ENCODE measurements at places on chromosomes 5 and 9. TPM values are rescaled to one million over a fixed set of nuclear protein-coding genes. Genes with fewer than 3 reads are reported as not detected.

The PCDHGA3 gene
- 0.26 TPM for total RNA-seq

The WDR5 gene
- 29.3 TPM for total RNA-seq

The PALM2AKAP2 gene
- total RNA-seq, result under 0.01 TPM

The ZFP2 gene
- 0.26 TPM for total RNA-seq

DNA sequence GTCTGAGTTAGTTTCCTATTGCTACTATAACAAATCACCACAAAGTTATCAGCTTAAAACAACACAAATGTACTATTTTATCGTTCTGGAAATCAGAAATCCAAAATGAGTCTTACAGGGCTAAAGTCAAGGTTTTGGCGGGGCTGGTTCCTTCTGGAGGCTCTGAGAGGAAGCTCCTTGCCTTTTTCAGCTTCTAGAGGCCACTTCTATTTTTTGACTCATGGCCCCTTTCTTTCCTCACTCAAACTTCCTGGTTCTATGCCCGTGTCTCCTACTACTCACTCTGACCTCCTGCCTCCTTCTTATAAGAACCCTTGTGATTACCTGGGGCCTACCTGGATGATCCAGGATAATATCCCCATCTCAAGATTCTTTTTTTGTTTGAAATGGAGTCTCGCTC, 48.2 kb downstream of the GABBR2 start:
- DNase-seq, result no peak

DNA sequence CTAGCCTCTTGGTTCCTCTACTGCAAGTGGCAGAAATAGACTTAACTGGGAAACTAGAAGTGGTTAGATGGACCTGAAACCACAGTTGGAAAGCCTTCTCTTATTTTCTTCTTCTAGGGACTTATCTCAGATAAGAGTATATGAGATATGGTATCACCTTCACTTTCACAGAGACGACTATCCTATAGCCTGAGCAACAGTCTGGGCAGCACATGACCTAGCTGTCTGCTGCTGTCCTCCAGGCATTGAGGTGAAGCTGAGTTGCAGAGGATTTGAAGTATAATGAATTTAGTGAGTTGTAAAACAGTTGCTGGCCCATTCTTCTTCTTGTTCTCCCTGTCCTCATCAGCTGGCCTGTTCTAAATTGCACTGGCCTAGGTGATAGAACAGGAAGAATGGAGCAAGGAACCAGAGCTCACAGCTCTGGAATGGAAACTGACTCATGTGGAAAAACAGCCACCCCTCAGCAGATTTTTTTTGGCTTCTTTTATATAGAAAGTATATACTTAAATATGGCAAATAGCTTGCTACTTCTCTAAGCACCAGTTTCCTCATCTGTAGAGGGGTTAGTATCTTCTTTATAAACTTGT, 27.8 kb downstream of the RECK start:
- DNase-seq, result no peak

GRCh38 chr5:126656401-126657007, 55.8 kb downstream of the PHAX start:
- DNase-seq, result peak; percentile 7

GRCh38 chr9:132244582-132245455, 83.0 kb downstream of the NTNG2 start:
- DNase-seq, result no peak

DNA sequence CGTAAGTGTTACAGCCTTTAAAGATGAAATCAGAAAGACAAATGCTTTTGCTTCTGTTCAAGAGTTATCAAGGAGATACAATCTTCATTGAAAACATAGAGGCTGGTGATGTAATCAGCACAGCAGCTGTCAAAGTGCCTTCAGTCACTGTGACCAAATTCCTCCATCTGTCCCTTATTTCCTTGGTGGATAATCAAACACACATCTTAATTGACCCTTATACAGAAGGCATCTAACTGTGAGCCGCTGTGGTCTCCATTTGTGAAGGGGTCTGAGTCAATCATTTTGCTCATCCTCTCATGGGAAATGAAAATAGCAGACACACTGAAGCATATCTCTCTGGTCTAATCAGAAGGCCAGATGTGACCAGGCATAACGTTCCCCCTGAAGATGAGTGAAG, 130.1 kb upstream of the TLR4 start:
- DNase-seq, result no peak

DNA sequence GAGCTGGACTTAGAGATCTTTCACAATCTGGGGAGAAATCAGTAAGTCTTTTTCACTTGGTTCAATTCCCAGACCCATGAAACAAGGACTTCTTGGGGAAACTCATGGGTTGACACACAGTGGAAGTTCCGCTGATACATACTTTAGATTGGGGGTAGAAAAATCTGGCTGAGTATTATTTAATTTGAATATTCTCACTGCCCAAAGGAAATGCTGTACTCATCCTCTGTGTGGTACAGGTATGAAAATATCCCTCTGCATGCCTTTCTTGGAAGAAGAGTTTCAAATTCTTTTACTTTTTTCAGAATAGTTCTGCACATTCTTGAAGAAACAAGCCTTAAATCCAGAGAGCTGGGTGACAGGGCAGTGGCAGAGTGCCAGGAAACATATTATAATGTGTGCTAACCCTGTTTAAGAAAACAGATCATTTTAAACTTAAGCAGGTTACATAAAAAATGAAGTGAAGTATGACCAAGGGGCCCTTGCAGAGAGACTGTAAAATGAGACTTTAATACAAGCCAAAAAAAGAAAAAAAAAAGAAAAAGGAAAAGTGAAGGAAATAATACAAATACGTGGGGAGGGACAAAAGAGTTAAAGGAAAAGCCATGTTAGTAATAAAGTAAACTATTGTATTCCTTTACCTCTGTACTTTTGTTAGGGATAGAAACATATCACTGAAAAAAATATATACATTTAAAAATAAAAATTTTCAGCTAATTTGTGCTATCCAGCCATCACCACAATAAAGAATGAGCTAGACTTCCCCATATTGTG, 173.4 kb upstream of the NR3C1 start:
- DNase-seq, result no peak

DNA sequence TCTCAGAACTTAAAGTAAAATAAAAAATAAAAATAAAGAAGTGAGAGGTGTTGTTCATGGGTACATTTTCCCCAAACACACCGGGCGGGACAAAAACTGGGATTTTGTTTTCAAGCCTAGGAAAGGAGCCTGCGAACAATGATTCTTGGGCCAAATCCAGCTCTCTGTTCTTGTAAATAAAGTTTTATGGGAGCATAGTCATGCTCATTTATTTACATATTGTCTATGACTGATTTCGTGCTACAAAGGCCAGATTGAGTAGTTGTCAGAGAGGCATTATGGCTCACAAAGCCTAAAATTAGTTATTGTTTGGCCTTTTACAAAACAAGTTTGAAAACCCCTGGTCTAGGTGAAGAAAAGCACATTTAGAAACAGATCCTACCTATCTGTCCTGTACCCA, 821.0 kb upstream of the GRAMD2B start:
- no peak for DNase-seq

DNA sequence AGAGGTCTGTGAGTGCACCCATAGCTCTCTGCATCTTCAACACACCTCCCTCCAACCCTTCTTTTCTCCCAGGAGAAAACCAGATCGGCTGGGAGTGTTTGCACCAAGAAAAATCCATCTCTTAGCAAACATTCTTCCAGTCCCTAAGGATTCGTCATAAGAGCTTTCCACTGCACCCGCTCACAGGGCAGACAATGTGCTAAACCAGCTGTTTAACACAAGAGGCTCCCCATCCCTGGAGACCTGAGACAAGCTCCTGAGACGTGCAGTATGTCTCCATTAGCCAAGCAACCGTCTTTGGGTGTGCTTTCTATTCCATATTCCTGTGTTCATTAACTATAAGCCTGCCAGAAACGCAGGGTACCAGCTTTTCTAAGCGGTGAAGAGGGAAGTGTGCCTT, 93.6 kb upstream of the ZNF462 start:
- DNase-seq, result no peak

GRCh38 chr9:89675058-89675742, 70.4 kb downstream of the GADD45G start:
- DNase-seq, result no peak

- DNase-seq, result no peak
Measured at GRCh38 chr9:12794101-12794799, 19.4 kb downstream of the LURAP1L start.

- DNase-seq, result no peak
Measured at GRCh38 chr5:77957931-77958521, 181.9 kb upstream of the TBCA start.

- DNase-seq, result peak; percentile 19
Measured at GRCh38 chr5:98468188-98468869, 305.1 kb upstream of the RGMB start.

GRCh38 chr5:126468091-126468490, 44.9 kb downstream of the GRAMD2B start:
- DNase-seq, result no peak

DNA sequence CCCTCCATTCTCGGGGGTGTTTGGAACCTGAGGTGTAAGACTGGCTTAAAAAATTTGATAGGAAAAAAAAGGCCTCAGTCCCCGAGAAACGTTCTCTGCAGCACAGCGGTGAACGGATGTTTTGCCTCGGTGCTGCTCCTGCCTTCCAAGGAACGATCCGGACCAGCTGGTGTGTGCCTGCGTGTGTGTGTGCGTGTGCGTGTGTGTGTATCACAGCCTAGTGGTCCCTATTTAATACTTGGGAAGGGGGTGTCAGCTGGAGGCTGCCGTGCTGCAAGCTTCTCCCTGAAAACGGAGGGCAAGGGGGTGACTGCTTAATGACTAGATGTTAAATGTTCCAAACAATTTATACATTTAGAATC, 76.9 kb downstream of the LHX2 start:
- DNase-seq, result no peak

GRCh38 chr5:156883316-156883875, 33.3 kb downstream of the PPP1R2B start:
- no peak for DNase-seq

DNA sequence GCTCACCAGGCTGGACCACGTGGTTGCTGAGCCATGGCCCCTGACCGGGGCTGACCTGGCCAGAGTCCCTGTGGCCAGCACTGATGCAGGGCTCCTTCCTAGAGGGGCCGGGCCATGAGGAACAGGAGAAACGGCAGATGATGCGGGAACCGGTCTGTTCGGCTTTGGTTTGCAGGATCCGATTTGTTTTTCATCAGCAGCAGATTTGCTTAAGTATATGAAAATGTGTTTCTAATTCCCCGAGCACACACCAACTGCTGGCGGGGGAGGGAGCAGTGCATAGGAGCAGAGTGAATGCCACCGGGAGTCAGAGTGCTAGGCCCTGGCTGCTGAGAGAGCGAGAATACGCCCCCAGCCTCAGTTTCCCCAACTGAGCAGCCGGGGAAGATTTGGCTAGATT, 13.6 kb downstream of the NTNG2 start:
- no peak for DNase-seq

DNA sequence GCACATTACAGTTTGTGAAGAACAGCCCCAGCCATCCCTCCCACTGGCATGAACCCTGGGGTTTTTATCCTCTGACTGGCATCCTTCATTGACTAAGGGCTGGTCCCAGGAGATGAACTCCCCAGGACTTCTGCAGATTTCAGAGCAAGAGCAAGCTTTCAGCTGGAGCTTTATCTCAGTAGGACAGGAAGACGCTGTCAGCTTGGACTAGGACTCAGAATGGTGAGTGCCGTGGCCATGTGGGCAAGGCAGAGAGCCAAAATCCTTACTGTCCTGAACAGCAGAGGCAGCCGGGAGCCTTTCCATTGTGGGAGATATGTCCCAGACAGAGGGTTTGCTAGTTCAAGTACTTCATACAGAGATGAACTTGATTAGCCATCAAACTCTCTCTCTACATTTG, 3.2 kb upstream of the ACOT12 start:
- no peak for DNase-seq

DNA sequence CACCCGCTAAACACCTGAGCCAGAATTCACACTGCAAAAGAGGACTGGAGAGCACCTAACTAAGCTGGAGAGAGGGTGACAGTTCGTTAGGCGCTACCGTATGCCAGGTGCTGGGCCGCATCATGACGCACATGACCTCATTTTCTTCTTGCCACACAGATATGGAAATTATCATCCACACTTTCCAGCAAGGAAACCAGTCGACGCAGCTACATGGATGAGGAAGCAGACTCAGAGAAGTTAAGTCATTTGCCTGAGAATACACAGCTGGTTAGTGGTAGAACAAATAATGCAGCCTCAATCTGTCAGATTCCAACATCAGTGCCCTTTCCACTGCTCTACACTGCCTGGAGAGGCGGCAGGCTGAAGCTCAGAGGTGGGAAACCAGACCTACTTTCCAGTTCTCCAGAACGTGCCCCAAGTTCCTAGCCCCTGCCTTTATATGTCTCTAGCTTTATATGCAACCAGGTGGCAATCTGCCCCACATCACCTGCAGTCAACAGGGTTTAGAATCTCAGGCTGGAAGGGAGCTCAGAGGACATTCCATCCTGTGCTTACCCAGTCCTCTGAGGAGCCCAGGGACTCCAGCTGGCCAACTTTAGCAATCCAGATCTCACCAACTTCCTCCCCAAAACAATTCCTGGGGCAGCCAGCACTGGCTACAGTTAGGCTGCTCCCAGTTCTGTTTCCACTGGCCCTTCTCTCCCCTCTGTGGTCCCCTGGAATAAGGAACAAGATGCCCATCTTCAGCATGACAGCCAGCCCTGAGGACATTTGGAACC, 8.8 kb downstream of the TNIP1 start:
- no peak for DNase-seq

GRCh38 chr9:103942200-103942599, 151.9 kb upstream of the SMC2 start:
- DNase-seq, result no peak

DNA sequence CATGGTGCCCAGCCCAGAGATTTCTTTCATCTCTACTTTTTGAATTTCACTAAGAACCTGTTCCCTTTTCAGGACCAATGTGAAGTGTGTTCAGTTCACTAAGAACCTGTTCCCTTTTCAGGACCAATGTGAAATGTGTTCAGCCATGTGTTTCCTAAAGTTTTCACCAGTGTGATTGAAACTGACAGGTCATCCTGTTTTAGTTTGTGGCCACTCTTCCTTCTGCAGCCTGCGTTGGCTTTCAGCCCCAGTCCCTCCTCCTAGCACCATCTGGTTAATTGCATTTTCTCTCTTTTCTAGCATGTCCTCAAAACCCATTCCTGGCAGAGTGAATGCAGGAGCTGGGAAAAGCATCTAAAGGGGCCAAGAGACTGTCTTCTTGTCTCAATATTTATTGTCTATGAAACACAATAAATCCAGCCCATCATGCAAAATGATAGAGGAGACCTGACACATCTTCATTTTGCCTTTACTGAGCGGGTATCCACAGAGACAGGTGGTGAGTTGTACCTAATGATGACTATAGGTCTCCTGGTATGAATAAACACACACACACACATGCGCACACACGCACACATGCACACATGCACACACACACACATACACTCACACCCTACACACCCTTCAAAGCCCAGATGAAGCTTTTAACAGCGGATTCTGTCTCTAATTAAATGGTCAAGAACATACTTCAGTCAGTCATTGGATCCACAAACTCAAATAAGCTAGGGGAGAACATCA, 6.1 kb upstream of the PANK3 start:
- no peak for DNase-seq
